Iris pigment epithelial cell (primary cell): ENCODE measurements at places on chromosomes 5 and 9.

GRCh38 chr9:128454991-128455390 is 815 bp upstream of the ODF2 start:
- DNase-seq: no peak

DNA sequence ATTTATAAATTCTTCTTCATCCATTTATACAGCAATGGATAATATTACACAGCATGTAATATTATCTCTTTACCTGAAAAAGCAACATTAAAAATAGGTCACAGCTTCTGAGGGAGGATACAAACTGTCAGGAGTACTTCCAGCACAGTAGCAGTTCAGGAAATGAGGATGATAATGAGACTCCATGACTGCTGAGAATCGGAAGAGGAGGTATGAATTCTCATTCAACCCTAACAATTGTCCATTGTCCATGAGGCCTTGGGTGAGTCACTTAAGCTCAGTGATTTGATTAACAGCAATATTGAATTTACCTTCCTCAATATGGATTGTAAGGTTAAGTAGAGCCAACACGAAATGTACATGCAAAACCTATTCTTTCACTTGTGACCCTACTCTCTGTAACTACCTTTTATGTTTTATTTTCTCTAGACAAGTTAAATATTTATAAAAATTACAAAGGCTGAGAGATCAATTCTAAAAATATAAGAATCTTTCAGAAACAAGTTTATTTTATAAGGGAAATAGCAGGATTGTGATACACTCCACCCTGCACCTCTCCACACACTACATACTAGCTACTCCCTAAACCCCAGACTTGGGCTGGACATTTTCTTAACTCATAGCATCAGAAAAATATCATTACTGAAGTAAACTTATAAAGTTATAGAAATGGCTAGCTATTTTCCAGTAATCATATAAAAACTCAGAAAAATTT is 159.1 kb upstream of the ACOT12 start:
- DNase-seq: peak; percentile 3

DNA sequence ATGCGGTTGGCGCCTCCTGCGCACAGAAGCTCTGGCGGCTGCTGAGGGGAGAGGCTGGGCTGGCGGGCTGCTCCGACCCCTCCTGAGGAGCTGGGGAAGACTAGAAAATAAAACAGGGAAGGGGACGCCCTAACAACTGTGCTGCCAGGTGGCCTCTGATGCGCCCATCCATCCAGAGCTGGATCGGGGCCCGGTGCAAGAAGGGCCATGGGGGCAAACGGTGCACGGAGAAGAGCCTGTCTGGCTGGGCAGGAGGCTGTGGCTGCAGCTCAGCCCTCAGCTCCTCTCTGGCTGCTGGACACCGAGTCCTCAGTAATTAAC is 21.0 kb upstream of the MRNIP start:
- DNase-seq: no peak

- DNase-seq: no peak
Observed at GRCh38 chr9:112764837-112765236, 14.3 kb downstream of the SNX30 start.

DNA sequence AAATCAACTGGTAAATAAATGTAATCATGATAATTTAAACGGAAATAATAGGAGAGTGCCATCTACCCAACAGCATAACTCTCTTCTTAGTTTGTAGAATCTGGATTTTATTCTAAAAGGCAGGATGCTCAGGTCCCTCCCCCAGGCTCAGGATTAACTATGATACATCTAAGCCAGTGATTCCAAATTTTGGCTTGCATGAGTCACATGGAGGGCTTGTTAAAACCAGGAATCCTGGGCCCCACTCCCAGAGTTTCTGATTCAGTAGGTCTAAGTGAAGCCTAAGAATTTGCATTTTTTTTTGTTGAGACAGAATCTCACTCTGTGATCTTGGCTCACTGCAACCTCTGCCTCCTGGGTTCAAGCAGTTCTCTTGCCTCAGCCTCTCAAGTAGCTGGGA is 62.3 kb upstream of the ZFR start:
- no peak for DNase-seq

- peak; percentile 67 for DNase-seq
Observed at GRCh38 chr5:113520429-113520828, 6.9 kb downstream of the YTHDC2 start.

- DNase-seq: no peak
Observed at GRCh38 chr5:170313344-170313743, 15.8 kb upstream of the LCP2 start.

GRCh38 chr5:98436667-98437066 is 336.8 kb upstream of the RGMB start:
- no peak for DNase-seq

DNA sequence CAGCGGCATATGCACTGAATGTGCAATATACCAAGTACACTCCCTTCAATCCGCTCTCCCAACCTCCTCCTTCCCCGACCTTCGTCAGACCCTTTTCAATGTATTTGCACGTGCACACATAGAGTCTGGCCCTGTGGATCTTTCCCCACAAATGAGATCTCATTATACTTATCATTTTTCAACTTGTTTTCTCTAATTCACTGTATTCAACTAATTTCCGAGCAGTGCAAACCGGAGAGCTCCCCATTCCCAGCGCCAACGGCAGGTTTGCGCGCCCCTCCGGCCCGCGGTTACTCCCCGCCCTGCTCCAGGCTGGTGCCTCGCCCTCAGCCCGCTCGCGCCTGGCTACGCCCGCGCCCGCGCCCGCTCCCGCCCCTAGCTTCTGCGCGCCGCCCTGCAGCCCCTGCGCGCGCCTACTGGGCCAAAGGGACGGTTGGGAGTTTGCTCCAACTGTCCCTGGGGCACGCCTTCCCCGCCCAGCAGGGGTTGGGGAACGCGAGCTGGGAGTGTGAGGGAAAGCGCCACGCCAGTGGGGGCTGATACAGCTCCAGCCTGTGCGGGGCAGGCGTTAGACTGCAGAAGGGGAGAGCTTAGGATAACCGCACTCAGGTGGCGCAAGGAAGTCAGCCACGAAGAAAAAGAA is 3.3 kb upstream of the CDC20B start:
- DNase-seq: peak; percentile 15

DNA sequence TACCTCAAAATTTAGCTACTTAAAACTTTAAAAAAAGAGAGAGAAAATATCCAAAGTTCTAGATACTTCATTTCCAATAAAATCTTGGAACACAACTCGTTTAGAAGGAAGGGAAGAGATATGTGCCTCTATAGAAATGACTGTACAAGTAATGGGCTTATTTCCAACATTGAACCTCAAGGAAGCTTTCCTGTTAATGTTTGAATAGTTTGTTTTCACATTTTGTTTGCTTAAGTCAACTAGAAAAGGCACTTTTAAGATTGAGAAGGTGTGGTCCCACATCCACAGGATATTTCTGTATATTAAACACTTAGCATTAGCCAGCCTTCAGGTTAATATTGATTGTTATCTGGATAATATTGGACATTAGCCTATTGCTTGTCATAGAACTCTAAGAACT is 384.7 kb downstream of the PTPRD start:
- no peak for DNase-seq

- no peak for DNase-seq
Observed at GRCh38 chr5:6188344-6188743, 190.0 kb downstream of the MED10 start.

DNA sequence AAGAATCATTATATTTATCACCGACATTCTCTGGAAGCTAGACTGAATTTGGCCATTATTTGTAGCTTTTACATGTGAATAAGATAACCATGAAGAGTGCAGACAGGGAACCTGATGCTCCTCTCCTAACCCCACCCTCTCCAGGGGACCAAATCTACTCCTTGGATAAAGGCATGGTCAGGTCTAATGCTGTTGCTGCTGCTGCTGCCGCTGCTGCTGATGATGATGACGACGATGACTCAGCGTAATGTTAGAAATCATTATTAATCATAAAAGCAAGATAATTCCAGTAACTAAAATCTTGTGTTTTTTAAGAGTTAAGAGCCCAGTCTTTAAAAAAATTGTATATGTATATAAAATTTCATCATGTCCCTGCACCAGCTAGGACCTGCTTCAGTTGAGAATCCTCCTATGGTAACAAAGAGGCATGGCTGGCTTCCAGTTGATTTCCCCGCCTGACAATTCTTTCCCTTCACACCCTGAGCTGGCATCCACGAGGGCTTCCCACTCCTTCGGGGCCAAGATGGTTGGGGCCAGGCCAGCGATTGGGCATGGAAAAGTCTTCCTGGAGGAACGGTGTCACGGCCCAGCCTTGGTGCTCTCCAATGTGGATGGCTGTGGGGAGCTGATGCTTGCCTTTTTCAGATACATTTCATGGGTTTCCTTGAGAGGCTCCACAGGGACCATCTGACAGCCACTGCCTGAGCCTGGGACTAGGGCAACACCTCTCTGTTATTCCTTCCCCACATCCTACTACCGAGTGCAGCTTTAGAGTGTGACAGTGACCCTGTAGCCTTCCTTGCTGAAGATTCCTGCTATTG is 400.0 kb downstream of the CTNND2 start:
- DNase-seq: no peak

DNA sequence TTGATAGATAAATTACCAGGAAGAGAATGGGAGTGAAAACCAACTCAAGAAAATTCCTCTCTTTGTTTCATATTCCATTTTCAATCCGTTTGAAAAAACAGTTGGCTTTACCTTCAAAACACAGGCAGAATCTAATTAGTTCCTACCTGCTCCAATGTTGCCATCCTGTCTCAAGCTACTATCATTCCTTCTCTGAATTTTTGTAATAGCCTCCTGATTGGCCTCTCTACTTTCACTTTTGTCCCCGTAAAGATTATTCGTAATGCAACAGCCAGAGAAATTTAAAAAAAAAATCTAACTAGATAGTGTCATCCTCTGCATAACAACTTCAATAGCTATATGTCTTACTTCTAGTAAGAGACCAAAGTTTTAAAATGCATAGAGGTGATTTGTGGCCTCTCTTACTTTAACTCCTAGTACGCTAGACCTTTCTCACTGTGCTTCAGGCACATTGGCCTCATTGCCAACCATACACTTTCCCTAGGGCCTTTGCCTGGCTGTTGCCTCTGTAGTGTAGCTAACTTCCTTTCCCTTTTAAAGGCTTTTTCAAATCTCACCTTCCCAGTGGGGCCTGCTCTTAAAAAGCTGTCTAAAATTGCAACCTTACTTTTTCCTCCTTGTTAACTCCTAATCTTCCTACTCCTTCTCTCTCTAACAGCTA is 311.3 kb upstream of the GRIN3A start:
- no peak for DNase-seq

GRCh38 chr9:130908878-130909355 is 12.3 kb upstream of the QRFP start:
- no peak for DNase-seq

GRCh38 chr9:89619019-89619418 is 14.2 kb downstream of the GADD45G start:
- DNase-seq: no peak

DNA sequence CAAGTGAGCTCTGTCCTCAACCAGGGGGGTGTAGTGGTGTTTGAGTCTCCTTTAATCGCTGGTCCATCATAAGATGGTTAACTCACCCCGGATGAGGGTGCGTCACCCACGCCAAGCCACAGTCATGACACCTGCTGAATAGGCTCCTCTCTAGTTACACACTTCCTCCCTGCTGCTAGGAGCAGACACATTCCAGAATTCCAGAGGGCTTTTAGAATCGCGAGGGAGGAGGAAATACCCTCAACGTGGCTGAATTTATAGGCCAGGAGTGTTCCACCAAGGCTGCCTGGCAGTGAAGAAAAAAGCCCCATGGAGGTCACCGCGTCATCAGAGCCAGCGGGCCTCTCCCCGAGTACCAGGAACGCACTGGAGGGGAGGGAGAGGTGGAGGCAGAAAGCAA is 5.1 kb downstream of the GLRX start:
- DNase-seq: peak; percentile 84

- peak; percentile 59 for DNase-seq
Observed at GRCh38 chr5:108521841-108522506, 140.1 kb upstream of the FBXL17 start.

GRCh38 chr5:155193029-155193428 is 179.5 kb downstream of the KIF4B start:
- no peak for DNase-seq

DNA sequence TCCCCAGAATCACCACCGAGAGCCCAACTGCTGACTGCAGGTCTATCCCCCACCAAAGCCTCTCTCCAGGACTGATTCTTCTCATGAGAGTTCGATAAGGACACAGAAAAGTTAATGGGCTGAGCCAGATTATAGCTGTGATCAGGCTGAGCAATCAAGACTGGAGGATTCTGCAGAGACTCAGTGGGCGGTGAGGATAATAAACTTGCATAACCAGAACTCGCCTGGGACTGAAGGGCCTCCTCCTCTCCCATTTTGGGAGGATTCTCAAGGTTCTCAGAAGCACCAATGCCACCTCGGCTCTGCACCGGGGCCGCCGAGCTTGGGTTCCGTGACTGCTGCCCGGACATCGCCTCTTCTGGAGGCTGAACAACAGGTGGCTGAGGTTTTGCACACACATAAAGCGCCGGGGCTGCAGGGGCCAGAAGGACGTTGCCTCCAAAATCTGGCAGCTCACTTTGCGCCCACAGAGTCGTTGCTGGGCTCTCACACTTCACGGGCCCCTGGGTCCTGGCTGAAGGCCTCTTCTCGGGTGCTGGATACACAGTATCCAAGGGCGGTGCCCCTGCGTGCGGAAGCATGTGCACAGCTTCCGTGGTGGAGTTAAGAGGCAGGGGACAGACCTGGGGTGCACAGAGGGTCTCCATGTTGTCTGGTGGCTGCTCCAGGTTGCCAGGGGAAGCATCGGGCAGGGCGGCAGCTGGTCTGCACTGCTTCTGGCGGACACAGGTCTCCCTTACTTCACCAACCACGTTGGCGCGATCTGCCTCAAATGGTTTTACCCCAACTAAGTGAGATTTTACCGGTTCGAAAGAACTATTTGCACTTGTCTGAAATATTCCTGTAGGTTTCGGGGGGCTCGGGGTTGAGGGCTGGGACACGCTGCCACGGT is 7.6 kb downstream of the SEC16A start:
- DNase-seq: no peak

- no peak for DNase-seq
Observed at GRCh38 chr9:128049843-128050242, 17.3 kb downstream of the NAIF1 start.

- peak; percentile 60 for DNase-seq
Observed at GRCh38 chr5:117800261-117800660, 1188.1 kb downstream of the DTWD2 start.

DNA sequence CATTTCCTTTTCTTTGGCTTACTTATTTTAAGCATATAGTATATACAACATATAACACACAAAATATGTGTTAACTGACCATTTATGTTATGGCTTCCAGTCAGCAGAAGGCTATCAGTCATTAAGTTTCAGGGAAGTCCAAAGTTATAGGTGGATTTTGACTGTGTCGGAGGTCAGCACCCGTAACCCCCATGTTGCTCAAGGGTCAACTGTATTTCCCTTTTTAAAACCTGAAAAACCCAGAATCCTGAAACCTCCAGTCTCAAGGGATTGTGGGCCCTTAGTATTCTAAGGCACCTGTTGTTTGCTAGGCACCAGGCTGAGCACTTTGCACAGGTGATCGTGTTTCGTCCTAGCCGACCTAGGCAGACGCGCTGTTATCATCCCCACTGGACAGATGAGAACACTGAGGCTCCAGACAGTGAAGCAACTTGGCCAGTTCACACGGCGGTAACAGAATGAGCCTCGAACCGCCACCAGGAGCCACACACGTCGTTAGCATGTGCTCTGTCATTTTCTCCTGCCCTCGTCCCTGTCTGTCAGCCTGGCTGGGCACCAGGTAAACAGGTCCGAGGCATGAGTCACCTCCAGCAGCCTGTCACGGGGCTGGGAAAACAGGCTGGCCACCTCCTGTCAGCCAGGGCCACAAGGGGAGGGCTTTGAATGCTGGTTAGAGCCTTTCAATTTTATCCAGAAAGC is 39.9 kb downstream of the DUSP1 start:
- DNase-seq: no peak

- DNase-seq: no peak
Observed at GRCh38 chr5:3389471-3390026, 206.1 kb upstream of the IRX1 start.
